ENCODE measurements at places on chromosomes 16 and 17. TPM values are rescaled to one million over a fixed set of nuclear protein-coding genes. Genes with fewer than 3 reads are reported as not detected.

GRCh38 chr17:50185631-50186471 lies 15.6 kb downstream of the COL1A1 start:
- DNase-seq, result no peak

The TBC1D16 gene
- total RNA-seq, result 16.7 TPM

The CCDC78 gene
- total RNA-seq, result 0.59 TPM

DNA sequence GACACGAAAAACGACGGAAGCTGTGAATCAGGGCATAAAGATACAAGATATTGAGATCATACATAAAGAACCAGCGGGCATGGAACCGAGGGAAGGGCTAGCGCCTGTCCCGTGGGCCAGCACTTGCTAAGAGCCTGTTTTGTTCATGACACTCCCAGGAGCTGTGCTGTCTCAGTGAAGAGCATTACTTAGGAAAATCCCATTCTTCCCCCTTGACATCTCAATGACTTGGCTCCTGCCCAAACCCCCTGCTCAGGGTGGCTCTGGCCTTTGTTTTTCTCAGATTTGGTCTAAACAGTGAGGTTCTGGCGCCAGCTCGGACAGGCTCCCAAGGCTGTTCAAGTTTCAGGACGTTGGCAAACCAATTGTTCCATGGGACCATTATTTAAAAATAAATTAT lies 79.1 kb upstream of the SEC14L1 start:
- peak; percentile 69 for DNase-seq

DNA sequence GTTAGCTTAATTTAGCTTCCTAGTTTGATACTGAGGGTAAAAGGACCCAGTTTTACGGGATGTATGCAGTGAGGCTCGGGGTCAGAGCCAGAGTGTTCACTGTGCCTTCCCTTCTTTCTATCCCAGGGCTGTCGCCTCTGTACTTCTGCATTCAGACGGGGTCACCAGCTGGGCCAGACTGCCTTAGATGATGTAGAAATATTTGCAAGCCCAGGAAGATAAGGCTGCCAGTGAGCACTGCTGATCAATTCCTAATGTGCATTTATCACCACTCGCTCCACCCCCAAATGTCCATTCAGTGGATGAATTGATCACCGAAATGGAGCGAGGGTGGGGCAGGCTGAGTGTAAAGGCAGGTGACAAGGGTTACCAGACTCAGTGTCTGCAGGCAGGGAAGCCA lies 9.1 kb downstream of the SHISA6 start:
- no peak for DNase-seq

- no peak for DNase-seq
These were observed 163.8 kb upstream of the GSE1 start for GRCh38 chr16:85449191-85449884.

- no peak for DNase-seq
These were observed 13.8 kb downstream of the ELMO3 start for GRCh38 chr16:67212766-67213165.

The ATP2A1 gene
- 0.99 TPM for total RNA-seq

DNA sequence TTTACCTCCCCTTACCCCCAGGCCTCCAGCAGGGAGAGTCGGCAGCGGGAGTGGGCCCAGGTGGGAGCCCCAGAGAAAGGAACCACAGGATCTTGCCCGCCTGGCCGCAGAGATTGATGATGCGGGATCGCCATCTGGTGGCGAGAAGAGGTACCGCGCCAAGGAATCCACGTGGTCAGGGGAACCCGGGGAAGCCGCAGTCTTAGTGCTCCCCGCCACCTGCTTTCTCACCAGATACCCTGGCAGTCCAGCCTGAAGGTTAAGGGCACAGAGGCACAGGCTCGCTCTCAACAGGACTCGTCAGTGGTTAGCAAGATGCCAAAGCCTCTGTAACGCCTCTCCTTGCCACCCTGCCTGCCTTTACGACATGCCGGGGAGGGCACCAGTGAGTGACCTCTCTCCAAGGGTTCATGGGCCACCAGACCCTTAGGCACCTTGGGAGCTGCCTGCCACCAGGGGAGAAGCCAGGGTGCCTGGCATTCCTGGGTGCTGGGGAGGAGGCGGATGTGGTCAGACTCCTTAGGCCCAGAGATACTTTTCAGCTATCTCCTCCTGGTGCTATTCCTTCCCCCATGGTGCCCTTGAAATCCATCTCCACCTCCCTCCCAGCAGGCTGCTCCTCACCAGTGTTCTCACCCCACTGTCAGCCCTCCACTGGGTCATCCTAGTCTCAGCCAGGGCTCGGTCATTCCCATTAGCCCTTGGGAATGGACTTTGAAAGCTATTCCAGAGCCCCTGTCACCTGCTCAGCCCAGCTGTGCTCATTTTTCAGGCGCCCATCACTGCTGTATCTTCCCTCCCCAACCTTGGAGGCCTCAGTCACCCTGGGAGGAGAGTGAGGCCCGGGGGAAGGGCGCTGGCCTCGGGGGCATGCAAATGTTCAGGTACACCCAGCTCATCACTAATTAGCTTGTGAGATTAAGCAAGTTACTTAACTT lies 5.5 kb upstream of the RHBDF2 start:
- peak; percentile 52 for DNase-seq

- no peak for DNase-seq
These were observed 2.0 kb downstream of the PTX4 start for GRCh38 chr16:1486551-1487390.

- DNase-seq, result no peak
These were observed 1.2 kb upstream of the HS3ST6 start for GRCh38 chr16:1919327-1919998.

The CHST4 gene
- 0.44 TPM for total RNA-seq

The PPP1R1B gene
- total RNA-seq, result 16.5 TPM

The ALOX15 gene
- 3.0 TPM for total RNA-seq

The CIITA gene
- 1.2 TPM for total RNA-seq

- no peak for DNase-seq
These were observed 15.8 kb upstream of the OGFOD3 start for GRCh38 chr17:82434216-82434565.

DNA sequence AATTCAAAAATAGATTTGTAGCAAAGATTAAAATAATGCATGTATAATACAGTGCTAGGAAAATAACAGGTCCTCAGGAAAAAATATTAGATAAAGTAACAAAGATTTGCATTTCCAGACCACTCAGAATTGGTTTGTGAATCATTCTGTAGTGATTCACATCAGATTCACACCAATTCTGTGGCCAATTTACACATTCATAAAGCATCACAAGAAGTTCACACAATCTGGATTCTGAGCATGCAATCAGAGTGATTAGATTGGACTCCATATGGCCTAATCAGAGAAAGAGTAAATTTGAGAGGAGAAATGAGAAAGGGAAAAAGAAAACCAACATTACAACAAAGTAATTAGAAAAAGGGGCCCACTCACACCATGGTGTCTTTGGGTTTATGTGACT lies 36.0 kb upstream of the SLC47A1 start:
- peak; percentile 55 for DNase-seq

- DNase-seq, result no peak
These were observed 80.9 kb upstream of the CREBBP start for GRCh38 chr16:3961449-3961849.

The RHBDL1 gene
- 7.2 TPM for total RNA-seq

DNA sequence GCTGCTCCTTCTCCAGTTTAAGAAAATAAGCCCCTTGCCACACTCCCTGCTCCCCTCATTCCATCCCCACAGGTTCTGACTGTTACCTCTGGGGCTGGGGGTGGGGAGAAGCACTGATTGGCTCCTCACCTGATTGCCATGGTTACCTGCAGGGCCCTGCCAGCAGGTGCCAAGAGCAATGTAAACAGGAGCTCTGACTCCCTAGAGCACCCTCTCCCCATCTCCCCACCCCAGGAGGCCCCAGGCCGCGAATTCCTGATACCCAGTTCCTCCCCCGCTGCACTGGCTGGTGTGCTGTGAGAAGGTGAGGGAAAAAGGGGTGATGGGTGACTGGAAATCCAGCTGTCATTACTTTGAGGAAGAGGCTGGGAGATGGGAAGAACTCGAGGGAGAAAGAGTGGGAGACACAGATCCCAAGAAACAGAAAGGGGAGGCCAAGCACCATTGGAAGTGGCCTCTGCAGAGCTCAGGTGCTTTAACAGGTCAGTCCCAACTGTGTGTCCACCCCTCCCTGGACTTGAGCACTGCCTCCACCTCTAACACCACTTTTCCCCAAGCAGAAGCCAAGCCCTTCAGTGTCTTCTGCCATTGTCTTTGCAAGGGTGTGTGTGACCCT lies 4.5 kb downstream of the PCGF2 start:
- no peak for DNase-seq
